ENCODE measurements at places on chromosomes 11 and 22.

- no peak for DNase-seq
Observed at GRCh38 chr11:20203831-20204230, 43.6 kb upstream of the DBX1 start.

DNA sequence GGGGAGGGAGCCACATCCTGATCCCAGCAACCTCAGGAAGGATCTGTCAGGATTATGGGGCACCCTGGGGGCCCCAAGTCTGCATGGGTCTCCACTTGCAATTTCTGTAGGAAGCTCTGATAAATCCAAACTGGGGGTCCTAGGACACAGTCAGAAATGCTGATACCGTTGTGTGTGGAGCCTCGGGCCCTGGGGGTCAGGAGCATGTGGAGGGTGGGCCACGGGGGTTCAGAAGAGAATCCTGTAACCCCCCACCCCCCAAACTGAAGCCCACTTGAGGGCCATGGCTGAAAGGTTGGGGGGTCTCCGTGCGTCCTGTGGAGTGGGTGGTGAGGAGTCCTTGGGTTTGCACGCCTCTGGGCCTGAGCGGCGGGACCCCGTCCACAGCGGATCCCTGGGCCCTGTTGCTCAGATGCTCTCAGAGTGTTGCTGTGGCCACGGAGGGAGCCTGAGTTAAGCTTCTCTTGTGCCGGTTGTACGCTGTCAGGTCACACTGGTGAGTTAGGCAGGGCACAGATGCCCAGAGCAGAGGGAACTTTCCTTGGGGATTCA is 72.2 kb downstream of the LRP5 start:
- DNase-seq = no peak

- DNase-seq = no peak
Observed at GRCh38 chr22:24867323-24868022, 61.5 kb downstream of the SGSM1 start.

- no peak for DNase-seq
Observed at GRCh38 chr11:12285106-12285505, 92.3 kb upstream of the PARVA start.

GRCh38 chr22:19824926-19825339 is 29.7 kb downstream of the GNB1L start:
- DNase-seq = no peak

DNA sequence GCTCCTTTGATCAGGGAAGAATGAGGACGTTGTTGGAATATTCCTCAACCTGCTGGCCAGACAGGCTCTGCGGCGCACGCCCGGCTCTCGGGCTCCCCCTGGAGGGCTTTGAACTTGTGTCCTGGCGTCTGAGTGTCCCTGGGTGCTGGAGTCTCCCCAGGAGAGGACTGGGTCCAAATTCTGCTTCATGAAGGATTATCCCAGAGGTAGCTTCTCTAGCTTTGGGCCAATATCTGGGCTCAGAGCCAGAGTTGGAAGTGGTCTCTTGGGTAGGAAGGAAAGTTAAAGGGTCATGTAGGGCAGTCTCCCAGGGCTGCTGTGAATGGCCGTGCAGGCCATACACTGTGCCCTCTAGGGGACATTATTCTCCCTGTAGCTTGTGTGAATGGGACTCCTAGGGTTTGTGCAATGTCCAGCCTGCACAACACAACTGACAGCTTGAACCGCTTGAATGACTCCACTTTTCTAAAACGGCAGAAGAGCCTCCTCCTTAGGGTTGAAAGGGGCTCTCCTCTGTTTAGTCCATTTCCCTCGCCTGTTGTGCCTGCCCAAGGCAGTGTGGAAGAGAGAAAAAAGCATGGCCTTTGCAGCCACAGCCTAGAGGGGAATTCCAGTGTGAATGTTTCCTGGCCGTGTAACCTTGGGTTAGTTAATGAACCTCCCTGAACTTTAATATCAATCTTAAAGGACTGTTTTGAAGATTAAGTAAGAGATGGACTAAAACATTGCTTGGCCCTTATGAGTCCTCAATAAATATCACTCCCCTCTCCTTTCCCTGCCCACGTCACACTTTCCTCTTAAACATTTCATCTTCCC is 111.2 kb upstream of the THY1 start:
- DNase-seq = no peak

GRCh38 chr11:14065141-14065540 is 102.6 kb downstream of the SPON1 start:
- no peak for DNase-seq

DNA sequence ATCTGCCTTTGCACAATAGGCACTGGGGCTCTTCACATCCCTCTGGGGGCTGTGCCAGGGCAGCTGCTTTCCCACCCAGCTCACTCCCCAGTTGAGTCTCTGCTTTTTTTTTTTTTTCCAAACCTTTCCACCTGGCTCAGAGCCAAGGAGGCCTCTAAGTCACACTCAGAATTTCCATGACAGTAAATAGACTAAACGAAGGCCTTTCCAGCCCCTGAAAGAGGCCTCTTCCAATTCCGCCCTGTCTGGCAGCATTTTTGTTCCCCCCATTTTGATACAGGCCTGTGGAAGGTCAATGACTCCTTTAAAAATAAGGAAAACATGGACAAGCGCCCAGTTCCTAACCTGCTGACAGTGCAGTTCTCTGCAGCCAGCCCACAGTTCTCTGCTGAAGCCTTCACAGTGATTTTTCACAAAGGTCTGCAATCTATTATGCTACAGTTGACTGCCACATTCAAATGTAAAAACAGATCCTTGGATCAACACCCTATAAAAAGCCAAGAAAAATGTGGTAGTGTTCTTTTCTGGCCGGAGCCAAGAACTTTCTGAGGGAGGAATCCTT is 107.5 kb upstream of the SESN3 start:
- no peak for DNase-seq

DNA sequence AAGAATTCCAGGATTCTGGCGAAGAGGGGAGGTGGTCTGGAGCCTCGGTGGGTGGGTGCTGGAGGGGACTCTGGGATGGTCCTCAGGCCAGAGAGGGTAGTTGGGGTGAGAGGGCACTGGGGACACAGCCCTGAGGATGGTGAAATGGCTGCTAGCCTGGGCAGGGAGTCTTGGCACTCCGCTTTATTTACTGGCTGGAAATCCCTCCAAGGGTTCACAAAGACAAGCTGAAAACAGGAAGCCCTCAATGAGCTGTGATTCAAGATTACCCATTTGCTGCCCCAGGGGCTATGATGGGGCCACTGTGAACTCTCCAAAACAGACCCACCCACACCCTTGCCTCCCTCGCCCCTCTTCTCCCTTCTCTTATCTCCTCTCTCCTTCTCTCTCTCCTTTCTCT is 71.9 kb downstream of the FBXO7 start:
- no peak for DNase-seq

DNA sequence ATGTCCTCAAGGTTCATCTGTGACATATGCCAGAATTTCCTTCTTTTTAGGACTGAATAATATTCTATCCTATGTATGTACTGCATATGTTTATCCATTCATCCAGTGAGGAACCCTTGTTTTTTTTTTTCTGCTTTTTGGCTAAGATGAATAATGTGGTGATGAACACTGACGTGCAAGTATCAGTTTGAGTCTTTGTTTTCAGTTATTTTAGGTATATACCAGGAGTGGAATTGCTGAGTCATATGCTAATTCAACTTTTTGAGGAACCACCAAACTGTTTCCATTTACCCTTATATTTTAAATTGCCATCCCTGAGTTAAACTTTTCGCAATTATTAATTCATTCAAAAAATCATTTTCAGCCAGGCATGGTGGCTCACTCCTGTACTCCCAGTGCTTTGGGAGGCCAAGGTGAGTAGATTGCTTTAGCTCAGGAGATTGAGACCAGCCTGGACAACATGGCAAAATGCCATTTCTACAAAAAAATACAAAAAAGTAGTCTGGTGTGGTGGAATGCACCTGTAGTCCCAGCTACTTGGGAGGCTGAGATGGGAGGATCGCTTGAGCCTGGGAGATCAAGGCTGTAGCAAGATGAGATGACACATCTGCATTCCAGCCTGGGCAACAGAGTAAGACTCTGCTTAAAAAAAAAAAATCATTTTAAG is 64.2 kb downstream of the MICAL2 start:
- DNase-seq = no peak

GRCh38 chr11:116255321-116255953 is 517.4 kb downstream of the BUD13 start:
- peak; percentile 85 for DNase-seq

- DNase-seq = no peak
Observed at GRCh38 chr22:19853879-19854777, 546 bp downstream of the GNB1L start.

- DNase-seq = no peak
Observed at GRCh38 chr11:119169282-119169719, 776 bp downstream of the NLRX1 start.

- no peak for DNase-seq
Observed at GRCh38 chr11:47967577-47968525, 12.5 kb upstream of the PTPRJ start.

- no peak for DNase-seq
Observed at GRCh38 chr22:38715176-38715764, 9.5 kb downstream of the GTPBP1 start.

DNA sequence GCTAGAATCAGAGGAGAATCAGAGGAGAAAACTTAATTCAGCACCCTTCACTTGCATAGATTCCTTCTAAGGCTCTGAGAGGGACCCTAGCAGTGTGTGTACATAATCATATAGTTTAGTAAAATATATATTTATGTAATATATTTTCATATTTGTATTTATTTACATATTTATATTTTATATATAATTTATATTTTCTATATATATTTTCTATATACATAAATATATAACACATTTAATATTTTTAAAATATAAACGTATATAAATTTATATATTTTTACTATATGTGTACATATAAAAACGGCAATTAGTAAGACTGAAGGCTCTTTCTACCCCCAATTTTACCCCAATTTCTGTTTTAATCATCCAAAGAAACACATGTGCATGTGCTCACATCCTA is 80.3 kb downstream of the NXPE2 start:
- no peak for DNase-seq

DNA sequence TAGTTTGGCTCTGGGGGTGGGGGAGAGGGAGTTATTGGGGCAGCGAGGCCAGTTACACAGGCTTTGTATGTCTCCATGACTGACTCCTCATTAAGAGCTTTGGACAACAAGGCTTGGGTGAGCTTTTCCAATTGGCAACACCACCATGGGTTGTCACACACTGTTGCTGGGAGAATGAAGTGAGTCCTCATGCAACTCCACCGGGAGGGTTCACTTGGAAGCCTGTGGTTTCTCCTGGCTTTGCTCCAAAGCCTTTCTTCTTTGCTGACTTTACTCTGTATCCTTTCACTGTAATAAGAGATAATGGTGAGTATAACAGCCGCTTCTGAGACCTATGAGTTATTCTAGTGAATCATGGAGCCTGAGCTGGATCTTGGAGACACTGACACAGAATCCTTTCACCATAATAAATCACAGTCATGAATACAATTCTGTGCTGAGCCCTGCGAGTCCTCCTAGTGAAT is 24.9 kb downstream of the EIF3F start:
- DNase-seq = no peak

- no peak for DNase-seq
Observed at GRCh38 chr22:27474711-27475547, 326.6 kb downstream of the MN1 start.

DNA sequence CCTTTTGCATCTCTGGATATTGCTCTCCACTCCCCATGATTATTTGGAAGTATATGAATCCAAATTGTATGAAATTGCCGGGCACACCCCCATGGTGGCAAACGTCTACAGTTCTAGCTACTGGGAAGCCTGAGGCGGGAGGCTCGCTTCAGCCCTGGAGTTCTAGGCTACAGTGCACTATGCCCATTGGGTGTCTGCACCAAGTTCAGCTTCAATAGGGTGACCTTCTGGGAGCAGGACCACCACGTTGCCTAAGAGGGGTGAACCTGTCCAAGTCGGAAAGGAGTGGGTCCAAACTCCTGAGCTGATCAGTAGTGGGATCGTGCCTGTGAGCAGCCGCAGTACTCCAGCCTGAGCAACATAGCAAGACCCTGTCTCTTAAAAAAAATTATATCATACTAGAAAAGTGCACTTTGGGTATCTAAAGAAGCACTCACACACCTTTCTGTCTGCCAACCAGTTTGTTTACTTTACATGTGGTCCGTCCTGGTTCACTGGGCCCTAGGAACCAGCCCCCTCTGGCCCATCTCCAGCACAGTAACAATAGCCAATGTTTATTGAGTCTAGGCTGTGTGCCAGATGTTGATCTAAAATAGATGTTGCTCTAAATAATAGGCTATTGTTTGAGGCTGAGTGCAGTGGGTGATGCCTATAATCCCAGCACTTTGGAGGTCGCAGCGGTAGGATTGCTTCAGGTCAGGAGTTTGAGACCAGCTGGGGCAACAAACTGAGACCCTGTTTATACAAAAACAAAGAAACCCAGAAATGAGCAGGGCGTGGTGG is 16.4 kb upstream of the KAT5 start:
- DNase-seq = peak; percentile 19

DNA sequence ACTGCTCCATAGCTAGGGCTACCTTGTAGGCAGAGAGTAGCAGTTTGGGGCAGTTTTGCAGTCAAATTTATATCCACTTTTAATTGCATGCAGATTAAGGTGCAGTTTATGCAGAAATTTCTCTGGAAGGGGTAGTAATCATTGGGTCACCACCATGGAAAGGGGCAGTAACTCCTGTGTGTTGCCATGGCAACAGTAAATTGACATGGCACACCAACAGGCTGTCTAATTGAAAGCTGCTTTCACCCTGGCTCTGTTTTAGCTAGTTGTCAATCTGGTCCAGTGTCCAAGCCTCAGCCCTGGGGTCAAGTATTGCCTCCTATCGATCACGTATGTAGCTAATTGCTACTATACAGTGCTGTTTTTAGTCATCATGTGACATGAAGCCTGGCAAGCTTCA is 786.1 kb upstream of the CNTN5 start:
- no peak for DNase-seq

DNA sequence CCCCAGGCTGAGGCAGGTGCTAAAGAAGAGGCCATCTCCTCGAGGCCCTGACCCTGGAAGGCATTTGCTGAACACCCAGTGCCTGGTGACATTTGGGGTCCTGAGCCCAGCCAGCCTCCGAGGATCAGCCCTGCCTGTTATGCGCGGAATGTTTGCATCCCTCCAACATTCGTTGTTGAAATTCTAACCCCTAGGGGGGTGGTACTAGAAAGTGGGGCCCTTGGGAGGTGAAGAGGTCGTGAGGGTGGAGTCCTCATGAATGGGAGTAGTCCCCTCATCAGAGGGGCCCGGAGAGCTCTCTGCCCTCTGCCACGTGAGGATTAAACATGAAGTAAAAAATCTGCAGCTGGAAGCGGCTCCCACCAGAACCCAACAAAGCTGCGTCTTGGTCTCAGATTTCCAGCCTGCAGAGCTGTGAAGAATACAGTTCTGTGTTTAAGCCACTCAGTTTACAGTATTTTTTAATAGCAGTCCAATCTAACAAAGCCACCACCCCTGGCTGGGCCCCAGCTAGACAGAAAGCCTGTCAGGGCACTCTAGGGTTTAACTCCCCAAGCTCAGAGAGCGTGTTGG is 35.3 kb upstream of the SEPTIN5 start:
- DNase-seq = no peak

DNA sequence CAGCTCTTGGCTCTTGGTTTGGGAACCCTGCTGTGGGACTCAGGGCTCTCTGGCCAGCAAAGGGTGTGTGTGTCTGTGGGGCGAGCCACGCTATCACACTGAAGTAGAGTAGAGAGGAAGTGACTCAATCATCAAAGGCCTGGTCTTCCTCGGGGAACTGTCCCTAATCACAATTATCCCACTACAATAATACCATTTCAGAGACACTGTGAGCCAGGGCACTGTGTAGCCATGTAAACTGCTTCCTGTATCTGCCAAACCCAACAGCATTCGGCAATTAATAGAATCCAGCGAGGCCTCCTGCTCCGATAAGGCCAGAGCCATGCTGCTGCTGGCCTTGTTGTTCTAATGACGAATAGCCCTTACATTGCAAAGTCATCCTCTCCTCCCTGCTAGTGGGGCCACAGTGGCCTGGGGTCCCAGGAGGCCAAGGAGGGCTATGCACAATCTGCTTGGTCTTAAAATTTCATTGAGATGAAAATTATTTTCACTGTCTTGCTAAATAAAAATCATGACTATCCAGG is 49.8 kb upstream of the LMO2 start:
- DNase-seq = no peak
